ENCODE measurements at places on chromosomes 1 and 21. TPM values are rescaled to one million over a fixed set of nuclear protein-coding genes. Genes with fewer than 3 reads are reported as not detected.
A peak's percentile ranks its signal among the peaks of the same experiment; 100 is the strongest.

DNA sequence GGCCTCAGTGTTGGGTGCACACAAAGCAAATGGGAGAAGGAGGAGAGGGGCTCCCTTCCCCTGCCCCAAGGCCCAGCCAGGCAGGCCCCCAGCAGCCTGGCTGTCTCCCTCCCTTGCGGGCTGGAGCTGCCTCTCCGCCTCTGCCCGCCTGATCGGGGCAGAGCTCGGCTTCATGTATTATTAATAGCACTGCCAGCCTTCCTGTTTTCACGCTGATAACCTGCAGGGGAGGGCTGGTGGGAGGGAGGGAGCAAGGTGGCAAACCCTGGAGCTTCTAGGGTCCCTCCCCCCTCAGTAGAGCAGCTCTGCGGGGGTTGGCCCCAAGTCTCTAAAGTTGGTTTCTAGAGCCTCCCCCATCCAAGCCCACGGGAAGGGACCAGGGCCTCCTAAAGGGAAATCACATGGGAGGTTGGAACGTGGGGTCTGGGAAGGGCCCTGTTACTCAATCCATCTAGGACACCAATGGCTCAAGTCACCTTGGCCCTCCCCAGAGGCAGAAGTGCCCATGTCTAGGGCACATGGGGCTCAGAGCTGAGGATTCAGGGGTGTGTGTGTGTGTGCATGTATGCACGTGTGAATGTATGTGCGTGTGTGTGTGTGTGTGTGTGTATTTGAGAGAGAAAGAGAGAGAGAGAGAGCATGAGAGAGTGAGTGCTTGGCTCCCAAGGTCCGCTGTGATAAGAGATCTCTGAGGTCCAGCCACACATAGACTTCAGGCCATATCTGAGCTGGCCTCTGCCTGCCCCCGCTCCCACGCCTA is 21.8 kb upstream of the POU3F1 start:
- H3K4me1 ChIP-seq, result no peaks in the 10 kb centered on the region
- no peak overlapping the region for H3K27ac ChIP-seq
- no peak for DNase-seq
- H3K36me3 ChIP-seq, result no peaks in the 10 kb centered on the region
- no peak overlapping the region for H3K4me3 ChIP-seq

- no peak for DNase-seq
- H3K27me3 ChIP-seq, result no peaks in the 10 kb centered on the region
- peaks cover 10% of the 10 kb centered on the region for H3K4me1 ChIP-seq
- H3K4me3 ChIP-seq, result no peak overlapping the region
- H3K36me3 ChIP-seq, result peaks cover 11% of the 10 kb centered on the region
Measured at GRCh38 chr1:11984576-11984975, 4.3 kb downstream of the MFN2 start.

Gene ANGEL2
- polyA plus RNA-seq, result 31.9 TPM

DNA sequence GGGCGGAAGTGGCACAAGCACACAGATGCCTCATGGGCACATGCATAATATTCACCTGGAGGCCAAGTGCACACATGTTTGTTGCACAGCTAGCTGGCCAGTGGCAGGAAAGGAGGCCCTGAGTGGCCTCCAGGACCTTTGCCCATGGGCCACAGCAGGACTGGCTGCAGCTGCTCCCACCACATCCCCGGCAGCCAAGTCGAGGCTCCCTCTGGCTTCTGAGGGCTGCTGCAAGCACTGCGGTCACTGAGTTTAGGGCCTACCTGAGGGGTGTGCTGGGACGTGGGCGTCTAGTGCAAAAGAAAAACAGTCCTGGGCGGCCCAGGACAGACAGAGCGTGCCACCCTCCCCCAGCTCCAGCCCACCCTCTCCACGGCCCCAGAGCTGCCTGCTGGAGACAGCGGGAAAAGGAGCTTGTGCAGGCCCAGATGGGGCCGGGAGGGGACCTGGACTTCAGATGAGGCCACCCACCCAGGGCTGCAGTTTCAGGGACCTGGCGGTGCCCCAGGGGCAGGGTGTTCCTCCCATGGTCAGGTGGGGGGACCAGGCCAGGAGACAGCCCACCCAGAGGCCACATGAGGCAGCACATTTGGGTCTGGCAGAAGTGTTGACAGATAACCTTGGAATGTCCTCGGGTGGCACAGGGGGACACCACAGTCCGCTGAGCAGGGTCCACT is 265.9 kb upstream of the VAMP3 start:
- no peaks in the 10 kb centered on the region for H3K27me3 ChIP-seq
- DNase-seq, result no peak
- no peaks in the 10 kb centered on the region for H3K4me1 ChIP-seq
- H3K27ac ChIP-seq, result no peak overlapping the region
- H3K4me3 ChIP-seq, result no peak overlapping the region

DNA sequence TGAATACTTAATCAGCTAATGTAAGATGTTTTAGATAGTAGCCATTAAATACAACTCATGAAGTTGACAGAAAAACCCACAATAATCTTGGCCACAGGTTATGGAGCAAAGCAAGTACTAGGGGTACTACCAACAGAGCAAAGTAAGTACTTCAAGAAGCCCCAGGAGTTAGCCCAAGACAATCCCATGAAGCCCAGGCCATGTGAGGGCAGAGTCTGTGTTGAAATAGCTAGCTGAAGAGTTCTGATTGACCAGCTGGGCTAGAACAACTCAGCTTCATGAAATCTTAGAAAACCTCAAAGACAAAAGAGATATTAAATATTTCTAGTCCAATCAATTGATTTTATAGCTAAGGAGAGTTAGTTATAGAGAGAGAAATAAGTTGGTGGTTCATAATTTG is 212.9 kb upstream of the HOOK1 start:
- H3K4me1 ChIP-seq, result no peaks in the 10 kb centered on the region
- DNase-seq, result no peak
- H3K4me3 ChIP-seq, result no peak overlapping the region
- no peaks in the 10 kb centered on the region for H3K36me3 ChIP-seq

DNA sequence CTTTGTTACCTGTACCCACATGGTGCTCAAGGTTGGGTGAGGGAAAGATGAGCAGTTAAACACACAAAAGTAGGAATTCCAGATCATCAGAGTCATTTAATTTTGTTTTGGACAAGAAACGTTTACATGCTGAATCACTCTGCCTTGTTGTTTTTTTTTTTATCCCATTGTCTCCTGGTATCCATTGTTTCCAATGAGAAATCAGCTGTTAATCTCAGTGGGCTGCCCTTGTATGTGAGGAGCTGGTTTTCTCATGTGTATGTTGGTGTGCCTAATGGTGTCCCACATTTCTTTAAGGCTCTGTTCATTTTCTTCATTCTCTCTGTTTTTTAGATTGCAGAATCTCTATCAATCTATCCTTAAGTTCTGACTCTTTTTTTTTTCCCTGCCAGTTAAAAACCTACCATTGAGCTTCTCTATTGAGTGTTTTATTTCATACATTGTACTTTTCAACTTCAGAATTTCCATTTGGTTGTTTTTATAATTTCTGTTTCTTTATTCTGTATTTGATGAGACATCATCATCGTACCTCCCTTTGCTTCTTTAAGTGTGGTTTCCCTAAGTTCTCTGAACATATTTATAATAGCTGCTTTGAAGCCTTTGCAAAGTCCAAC is 8.8 kb upstream of the OBSCN start:
- H3K36me3 ChIP-seq, result no peaks in the 10 kb centered on the region
- no peak overlapping the region for H3K27ac ChIP-seq
- no peaks in the 10 kb centered on the region for H3K27me3 ChIP-seq
- H3K4me3 ChIP-seq, result no peak overlapping the region
- H3K4me1 ChIP-seq, result no peaks in the 10 kb centered on the region
- no peak for DNase-seq

Gene MPL
- polyA plus RNA-seq, result not detected

DNA sequence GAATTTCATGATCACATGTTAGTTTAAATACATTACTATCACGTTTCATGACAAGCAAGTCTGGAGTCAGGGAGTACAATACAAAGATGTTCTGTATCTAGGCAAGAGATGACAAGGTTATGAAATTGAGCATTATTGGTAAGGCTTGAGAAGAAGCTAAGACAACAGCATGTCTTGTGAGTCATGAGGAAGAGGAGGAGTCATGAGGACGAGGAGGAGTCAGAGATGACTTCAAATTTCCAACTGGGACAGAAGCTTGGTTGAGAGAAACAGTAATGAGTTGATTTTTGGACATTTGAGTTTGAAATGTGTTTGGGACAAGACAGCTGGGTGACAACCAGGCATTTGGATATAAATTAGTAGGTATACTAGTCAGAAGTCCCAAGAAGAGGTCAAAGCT is 4.3 kb upstream of the UBE2U start:
- H3K36me3 ChIP-seq, result no peaks in the 10 kb centered on the region
- DNase-seq, result no peak
- no peak overlapping the region for H3K4me3 ChIP-seq
- H3K27me3 ChIP-seq, result no peaks in the 10 kb centered on the region
- no peak overlapping the region for H3K27ac ChIP-seq
- no peaks in the 10 kb centered on the region for H3K4me1 ChIP-seq

- H3K27me3 ChIP-seq, result no peaks in the 10 kb centered on the region
- no peak overlapping the region for H3K4me3 ChIP-seq
- H3K36me3 ChIP-seq, result 0 out of 2 replicates have a peak, but pooled peaks cover 9% of the 10 kb centered on the region
- peak overlapping the region; percentile 22 for H3K27ac ChIP-seq
Measured at GRCh38 chr21:29307718-29308455, 9.2 kb downstream of the BACH1 start.

Measured in GM12878 (cell line).